Karpas-422 (cell line): ENCODE measurements at places on chromosomes 4 and X.

DNA sequence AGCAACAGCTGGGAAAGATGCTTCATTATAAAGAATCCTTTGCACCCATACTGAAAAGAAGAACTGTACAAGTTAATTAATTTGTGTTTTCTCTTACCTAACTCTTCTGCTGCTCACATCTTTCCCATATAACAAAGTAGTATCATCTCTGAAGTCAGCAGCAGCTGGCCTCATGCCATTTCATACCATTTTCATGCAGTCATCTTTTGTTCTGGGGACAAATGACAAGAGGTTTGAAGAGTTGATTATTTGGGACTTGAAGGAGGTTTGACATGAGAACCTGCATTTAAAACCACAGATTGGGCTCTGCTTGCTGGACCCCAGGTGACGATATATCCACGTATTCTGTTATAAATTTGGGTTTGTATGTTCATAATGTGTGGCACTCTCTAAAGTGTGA is 430.3 kb downstream of the SPRY1 start:
- H3K27ac ChIP-seq: no peak overlapping the region
- no peak for DNase-seq
- H3K4me3 ChIP-seq: no peak overlapping the region

DNA sequence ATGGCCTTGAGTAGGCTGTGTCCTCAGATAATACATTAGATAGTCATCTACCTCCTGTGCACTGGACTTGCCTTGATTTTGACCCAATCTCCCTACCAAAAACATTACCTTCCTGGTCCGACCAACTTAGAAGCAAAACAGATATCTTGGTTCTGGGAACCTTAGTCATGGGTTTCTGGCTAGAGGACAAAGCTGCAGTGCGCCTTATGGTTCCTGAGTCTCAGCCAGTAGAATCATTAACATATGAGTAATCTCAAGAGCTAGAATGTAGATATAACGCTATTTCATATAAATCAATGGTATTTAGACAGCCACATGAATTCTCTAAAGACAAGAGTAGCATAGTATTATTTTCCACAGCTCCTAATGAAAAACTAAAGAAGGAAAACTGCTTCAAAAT is 83.1 kb downstream of the GRIA3 start:
- no peak for DNase-seq
- no peaks in the 10 kb centered on the region for H3K36me3 ChIP-seq
- no peaks in the 10 kb centered on the region for H3K27me3 ChIP-seq

DNA sequence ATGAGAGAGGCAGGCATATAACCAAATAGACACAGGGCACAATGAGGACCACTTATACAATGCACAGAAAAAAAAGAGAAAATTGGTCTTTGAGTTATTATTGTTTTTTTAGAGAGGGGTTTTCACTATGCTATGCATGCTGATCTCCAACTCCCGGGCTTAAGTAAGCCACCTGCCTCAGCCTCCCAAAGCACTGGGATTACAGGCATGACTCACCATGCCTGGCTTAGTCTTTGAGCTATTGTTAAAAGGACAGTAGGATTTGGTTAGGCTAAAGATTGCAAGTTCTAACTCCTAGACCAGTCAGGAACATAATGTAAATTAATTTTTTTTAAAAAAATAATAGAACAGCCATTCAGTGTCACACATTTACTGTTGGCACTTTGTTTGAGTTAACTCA is 340.1 kb downstream of the GPAT3 start:
- H3K27ac ChIP-seq: no peak overlapping the region
- H3K4me1 ChIP-seq: no peaks in the 10 kb centered on the region
- no peaks in the 10 kb centered on the region for H3K27me3 ChIP-seq
- no peaks in the 10 kb centered on the region for H3K36me3 ChIP-seq

DNA sequence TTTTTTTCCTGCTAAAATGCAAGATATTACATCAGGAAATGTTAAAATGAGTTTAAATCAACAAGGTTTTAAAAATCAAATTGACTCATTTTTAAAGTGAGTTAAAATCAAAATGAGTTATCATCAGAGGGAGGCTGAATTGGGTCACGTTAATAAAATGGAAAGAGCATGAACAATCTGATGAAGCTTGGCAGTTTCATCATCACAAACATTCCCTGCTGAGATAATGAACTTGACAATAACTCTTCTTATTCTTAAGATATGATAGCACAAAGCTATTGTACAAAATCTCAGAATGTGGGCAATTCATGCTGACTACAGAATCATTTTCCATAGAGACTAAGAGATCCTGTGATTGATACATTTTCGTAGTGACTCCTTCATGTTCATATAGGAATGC is 1086.7 kb downstream of the STIM2 start:
- H3K27ac ChIP-seq: no peak overlapping the region
- H3K27me3 ChIP-seq: no peaks in the 10 kb centered on the region
- H3K4me3 ChIP-seq: no peak overlapping the region
- H3K4me1 ChIP-seq: no peaks in the 10 kb centered on the region

GRCh38 chrX:104565791-104566680 is at the start of gene IL1RAPL2:
IL1RAPL2 (plus strand) TSS chrX:104566199.
- H3K4me3 ChIP-seq: no peak within 1 kb of the TSS
- DNase-seq: no peak
- no peaks in the 10 kb centered on the region for H3K27me3 ChIP-seq
- H3K4me1 ChIP-seq: no peaks in the 10 kb centered on the region
- no peaks in the 10 kb centered on the region for H3K36me3 ChIP-seq
- H3K27ac ChIP-seq: no peak within 1 kb of the TSS

- no peak overlapping the region for H3K27ac ChIP-seq
- DNase-seq: no peak
- no peaks in the 10 kb centered on the region for H3K4me1 ChIP-seq
- no peaks in the 10 kb centered on the region for H3K27me3 ChIP-seq
- H3K36me3 ChIP-seq: no peaks in the 10 kb centered on the region
Measured at GRCh38 chr4:82123934-82124333, 249.9 kb downstream of the HNRNPD start.
